Left renal pelvis (tissue), 4 donors: ENCODE measurements at places on chromosomes 4 and X. TPM values are rescaled to one million over a fixed set of nuclear protein-coding genes. Genes with fewer than 3 reads are reported as not detected.

GRCh38 chr4:8176547-8177399 lies 18.2 kb upstream of the ABLIM2 start:
- DNase-seq: no peak

DNA sequence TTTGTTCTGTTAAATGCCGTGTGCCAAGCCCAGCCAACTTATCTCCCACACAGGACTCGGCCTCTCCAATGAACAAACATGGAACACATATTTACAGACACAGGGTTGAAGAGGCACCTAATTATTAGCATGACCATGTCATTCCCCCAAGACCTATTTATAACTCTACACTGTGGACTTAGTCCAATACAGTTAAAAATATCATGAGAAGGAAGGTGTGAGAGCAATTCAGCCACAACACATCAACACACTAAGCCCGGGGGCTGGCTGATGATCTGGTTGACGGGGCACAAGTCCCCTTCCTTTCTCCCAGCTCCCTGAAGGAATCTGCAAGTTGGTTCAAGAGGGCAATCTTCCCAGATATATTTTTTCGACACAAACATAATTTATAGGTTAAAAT lies 28.1 kb downstream of the MANBA start:
- DNase-seq: no peak

Gene RTL9
- polyA plus RNA-seq: 0.20 TPM

DNA sequence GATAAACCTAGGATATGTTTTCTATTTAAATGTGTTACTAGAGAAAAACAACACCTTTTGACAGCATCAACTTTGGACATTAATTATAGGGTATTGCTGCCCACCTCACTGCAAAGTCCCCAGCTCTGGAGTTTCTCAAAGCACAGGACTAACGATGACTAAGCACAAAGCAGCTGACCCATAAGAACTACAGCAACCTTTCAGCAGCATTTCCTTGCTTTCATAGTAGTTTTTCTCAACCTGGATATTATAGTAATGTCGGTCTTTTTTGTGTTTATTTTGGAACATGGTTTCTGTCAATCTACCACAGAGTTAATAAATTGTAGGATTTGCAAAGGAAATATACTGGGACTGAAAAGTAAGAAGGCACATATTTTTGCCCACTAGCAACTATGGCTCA lies 21.5 kb downstream of the HHIP start:
- no peak for DNase-seq

- DNase-seq: no peak
Observed at GRCh38 chr4:56655209-56655626, 25.9 kb downstream of the HOPX start.

DNA sequence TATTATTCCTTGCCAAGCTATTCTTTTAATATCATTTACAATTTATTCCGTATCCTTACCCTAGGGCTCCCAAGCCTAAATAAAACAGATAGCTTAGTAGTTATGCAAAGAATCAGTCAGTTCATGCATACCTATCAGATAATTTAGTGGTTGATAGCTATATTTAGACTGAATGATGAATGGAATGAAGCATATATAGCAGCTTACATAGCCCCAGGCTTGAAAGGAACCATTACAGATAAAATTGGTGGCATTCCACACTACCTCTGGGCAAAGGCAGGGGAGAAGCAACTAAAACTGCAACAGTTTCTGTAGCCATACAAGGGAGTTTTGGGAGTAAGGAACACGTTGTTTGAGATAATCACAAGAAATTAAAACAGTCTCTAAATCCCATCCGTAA lies 2.7 kb downstream of the ACE2 start:
- no peak for DNase-seq

GRCh38 chr4:53598901-53599300 lies 7.6 kb upstream of the LNX1 start:
- DNase-seq: no peak

Gene SH3RF1
- 30.1 TPM for polyA plus RNA-seq

- no peak for DNase-seq
Observed at GRCh38 chrX:107736781-107737531, 38.6 kb downstream of the TSC22D3 start.

DNA sequence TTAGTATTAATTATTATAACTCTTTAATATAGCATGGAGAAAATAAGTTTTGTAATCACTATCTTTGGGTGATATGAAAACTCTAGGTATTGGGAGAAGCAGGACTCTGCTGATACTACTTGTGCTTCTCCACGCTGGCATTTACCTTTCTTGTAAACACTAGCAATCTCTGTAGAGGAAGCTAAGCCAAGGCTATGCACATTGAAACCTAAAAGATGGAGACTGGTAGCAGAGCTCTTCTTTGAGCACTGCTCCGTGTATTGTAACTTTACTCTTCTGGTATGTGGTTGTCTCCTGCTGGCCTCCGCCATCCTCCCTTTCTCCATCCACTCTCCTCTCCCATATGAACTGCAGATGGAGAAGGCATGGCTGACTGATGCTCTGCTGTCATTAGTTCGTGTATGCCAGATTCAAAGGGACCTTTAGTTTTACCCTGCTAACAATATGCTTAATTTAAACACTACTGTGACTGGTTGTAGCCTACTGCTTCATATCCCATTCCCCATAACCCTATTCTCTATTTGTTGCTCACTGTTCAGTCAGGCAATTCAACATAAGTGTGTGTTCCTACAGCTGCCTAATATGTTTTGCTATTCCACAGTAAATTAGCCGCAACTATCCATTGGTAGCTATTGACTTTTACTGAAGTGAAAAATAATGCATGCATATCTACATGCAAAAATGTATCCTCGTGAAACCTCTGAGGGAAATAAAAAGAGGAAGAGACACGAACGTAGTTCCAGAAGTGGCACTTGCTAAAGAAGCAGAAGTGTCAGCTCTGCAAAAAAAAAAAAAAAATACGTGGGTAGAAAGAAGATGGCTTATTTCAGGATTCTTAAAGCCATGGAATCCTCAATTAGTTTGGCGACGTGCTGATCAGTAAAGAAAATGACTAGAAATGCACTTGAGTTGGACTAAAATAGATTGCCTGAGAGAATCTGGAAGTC lies 55.6 kb upstream of the CCSER1 start:
- no peak for DNase-seq

GRCh38 chr4:150006197-150006596 lies 72.0 kb upstream of the DCLK2 start:
- DNase-seq: no peak

Gene SERPINA7
- polyA plus RNA-seq: 0.89 TPM

DNA sequence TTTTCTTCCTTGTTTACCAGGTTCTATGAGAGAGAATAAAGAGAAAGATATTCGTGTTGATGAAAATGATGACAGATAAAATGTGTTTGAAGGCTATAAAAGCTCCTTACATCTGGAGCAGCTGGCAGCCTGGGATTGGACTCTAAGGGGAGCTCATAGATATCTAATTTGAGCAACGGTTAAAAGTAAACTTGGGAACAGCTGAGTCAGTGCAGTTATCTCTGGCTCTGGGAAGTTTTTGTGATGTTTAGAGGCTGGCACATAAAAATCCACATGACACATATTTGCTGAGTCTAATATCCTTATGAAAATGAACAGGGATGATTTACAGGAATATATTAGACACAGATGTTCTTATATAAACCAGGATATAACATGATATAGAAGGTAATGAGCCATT lies 331.8 kb upstream of the TENM3 start:
- DNase-seq: no peak

Gene SYN1
- 8.7 TPM for polyA plus RNA-seq

DNA sequence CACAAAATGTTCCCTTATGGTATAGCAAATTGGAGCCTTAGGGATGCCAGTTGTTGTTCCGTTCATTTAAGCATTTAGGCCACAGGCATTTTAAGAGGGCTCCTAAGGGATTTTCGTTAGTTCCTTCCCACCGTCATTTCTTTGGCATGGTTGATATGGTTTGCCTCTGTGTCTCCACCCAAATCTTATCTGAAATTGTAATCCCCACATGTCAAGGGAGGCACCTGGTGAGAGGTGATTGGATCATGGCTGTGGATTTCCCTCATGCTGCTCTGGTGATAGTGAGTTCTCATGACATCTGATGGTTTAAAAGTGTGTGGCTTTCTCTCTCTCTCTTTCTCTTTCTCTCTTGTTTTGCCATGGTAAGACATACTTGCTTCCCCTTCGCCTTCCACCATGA lies 104.1 kb downstream of the ASB9 start:
- no peak for DNase-seq

- no peak for DNase-seq
Observed at GRCh38 chr4:105496899-105497298, 23.0 kb upstream of the PPA2 start.

DNA sequence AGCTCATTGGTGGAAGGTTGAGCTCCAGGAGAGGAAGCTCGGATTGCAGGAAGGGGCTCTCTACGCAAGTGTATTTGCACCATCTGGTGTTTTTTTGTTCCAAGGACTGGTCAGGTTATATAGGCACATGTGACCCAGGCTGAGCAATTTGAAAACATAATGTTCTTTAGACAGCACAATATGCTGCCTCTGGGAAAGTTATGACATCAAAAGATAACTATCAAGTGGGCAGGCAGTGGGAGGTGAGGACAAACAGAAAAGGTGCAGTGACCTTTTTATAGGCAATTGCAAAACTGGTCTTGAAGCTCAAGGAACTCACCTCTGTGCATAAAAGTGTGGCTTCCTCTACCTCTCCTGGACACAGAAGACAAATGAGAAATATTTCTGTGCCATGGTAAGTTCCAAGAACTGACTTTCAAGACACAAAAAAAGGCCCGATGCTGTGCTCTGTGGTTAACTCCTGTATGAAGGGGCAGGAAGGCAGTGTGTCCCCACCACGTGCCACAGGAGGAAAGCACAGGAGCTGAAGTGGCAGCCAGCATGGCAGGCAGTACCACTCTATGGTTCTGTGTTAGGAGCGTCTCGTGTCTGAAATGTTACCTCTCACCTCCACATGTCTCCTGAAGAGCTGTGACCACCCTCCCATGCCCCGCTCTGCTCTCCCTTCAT lies 128.6 kb downstream of the SHROOM3 start:
- no peak for DNase-seq

GRCh38 chr4:87071401-87071800 lies 136.6 kb downstream of the AFF1 start:
- DNase-seq: no peak

- DNase-seq: no peak
Observed at GRCh38 chrX:70079297-70079696, 17.0 kb downstream of the OTUD6A start.

DNA sequence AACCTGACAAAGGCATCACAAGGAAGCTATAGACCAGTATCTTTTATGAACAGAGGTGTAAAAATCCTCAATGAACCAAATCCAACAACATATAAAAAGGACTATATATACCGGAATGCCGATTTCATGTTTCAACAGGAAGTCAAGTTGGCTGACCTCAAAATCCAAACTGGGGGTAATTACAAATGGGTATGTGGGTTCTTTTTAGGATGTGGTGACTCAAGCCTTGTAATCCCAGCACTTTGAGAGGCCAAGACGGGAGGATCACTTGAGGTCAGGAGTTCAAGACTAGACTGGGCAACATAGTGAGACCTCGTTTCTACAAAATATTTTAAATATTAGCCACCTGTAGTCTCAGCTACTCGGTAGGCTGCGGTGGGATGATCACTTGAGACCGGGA lies 10.4 kb downstream of the PRSS48 start:
- DNase-seq: no peak

GRCh38 chr4:52372747-52373146 lies 286.4 kb downstream of the USP46 start:
- no peak for DNase-seq

GRCh38 chrX:103417370-103417769 lies 41.0 kb downstream of the BEX3 start:
- DNase-seq: no peak

DNA sequence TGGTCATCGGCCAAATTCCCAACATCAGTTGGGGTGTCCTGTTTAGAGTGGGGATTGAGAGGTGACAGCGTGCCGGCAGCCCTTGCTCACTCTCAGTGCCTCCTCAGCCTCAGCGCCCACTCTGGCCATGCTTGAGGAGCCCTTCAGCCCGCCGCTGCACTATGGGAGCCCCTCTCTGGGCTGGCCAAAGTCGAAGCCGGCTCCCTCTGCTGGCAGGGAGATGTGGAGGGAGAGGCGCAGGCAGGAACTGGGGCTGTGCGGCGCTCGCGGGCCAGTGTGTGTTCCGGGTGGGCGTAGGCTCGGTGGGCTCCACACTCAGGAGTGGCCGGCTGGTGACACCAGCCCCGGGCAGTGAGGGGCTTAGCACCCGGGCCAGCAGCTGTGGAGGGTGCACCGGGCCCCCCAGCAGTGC lies 7.1 kb upstream of the CENPU start:
- no peak for DNase-seq

- no peak for DNase-seq
Observed at GRCh38 chr4:177080388-177080787, 229.3 kb upstream of the NEIL3 start.

GRCh38 chr4:52869656-52870055 lies 7.5 kb downstream of the RASL11B start:
- DNase-seq: no peak

DNA sequence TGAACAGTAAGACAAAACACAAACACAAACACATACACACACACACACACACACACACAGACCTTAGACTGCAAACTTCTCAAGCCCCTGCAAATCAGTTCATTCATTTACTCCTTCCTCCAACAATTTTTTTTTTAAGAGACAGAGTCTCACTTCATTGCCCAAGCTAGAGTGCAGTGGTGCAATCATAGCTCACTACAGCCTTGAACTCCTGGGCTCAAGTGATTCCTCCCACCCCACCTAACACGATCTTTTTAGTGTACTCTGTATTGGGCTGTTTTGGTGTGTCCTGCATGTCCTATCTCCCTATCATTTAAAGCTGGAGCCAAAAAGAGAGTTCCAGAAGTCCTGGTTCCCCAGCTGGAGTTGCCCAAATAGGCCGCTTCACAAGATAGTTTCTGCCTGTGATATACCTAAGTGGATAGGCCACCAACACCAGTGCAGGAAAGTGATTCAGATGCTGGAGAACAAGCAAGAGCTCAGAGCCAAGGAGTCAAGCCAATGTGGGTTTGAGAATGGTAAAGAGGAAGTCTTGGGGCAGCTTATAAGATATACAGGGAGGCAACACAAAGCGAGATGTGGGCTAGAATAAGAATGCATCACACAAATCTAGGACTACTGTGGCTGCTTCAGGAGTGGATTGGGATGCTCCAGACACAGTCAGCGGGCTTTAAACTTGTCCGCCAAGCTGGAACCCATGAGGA lies 85.4 kb upstream of the RAPGEF2 start:
- DNase-seq: no peak

DNA sequence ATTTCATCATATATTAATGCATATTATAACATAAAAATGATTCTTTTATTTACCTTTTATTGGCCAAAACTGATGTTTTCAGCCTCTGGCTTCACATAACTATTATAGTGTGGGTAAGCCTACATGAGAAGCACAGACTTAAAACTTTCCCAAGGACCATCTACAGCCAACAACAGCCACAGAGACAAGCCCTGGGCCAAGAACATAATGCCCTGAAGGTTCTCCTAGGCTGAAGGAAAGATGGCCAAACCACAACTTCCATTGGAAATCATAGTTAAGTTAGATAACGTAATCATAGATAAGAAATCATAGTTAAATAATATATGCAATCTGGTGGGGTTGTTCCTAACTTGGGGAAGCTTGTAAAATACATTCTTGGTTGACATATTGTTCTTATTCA lies 280.0 kb upstream of the EMCN start:
- no peak for DNase-seq

Gene PAGE2
- not detected for polyA plus RNA-seq
